ENCODE measurements at places on chromosomes 4 and X. TPM values are rescaled to one million over a fixed set of nuclear protein-coding genes. Genes with fewer than 3 reads are reported as not detected.

- no peak overlapping the region for H3K4me3 ChIP-seq
- H3K27ac ChIP-seq, result no peak overlapping the region
- no peaks in the 10 kb centered on the region for H3K4me1 ChIP-seq
- no peak for DNase-seq
Measured at GRCh38 chr4:160523231-160523630, 1420.4 kb downstream of the RAPGEF2 start.

DNA sequence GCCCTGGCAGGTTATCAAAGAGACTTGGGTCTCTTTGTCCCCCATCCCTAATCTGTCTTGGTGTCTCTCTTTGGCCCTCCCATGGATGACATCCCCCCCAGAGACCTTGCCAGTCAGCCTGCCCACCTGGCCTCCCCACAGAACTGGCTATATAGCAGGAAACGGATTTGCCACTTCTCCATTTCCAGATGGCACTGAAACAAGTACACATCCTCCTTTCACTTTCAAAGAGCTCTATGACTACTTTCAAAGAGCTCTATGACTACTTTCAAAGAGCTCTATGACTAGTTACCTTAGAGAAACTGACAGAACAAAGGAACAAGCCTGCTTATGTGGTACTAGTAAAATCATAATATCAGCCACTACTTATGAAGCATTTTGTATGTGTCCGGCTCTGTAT, 175.3 kb downstream of the MAML3 start:
- H3K36me3 ChIP-seq, result no peaks in the 10 kb centered on the region
- H3K27me3 ChIP-seq, result no peaks in the 10 kb centered on the region
- H3K4me1 ChIP-seq, result no peaks in the 10 kb centered on the region
- H3K4me3 ChIP-seq, result no peak overlapping the region

DNA sequence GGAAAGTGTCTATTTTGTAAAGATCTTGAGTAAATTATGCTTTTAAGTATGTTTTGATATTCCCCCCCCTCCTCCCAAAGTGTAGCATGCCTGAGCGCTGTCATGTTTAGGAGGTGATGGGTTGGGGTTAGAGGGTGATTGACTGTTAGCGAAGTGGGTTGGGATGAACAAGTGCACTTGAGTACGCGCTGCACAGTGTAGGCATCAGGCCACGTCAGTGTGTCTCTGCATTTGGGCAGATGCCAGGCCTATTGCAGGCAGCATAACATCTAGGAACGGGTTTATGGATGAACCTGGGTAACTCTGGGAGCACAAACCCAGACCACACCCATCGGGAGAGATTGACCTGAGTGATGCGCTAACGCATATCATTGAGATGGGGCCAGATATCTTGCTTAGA, 111.2 kb downstream of the TBL1X start:
- H3K27ac ChIP-seq, result no peak overlapping the region
- no peak overlapping the region for H3K4me3 ChIP-seq
- H3K27me3 ChIP-seq, result no peaks in the 10 kb centered on the region
- H3K36me3 ChIP-seq, result no peaks in the 10 kb centered on the region
- H3K4me1 ChIP-seq, result peaks cover 17% of the 10 kb centered on the region

DNA sequence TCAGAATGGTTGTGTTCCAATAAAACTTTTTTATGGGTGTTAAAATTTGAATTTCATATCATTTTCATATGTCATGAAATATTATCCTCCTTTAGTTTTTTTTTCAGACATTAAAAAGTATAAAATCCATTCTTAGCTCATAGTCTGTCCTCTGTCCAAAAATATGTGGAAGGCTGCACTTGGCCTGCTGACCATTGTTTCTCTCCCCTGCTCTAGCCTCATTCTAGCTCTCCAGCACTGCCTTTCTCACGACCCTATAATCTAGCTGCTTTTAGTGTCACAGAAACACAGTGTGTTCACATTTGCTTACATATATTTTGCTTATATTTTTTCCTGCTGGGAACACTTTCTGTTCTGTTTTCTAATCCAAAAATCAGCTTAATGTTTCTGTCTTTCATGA, 165.0 kb upstream of the ANK2 start:
- no peaks in the 10 kb centered on the region for H3K36me3 ChIP-seq
- no peak for DNase-seq
- no peak overlapping the region for H3K4me3 ChIP-seq
- H3K27ac ChIP-seq, result no peak overlapping the region
- H3K4me1 ChIP-seq, result no peaks in the 10 kb centered on the region
- no peaks in the 10 kb centered on the region for H3K27me3 ChIP-seq

DNA sequence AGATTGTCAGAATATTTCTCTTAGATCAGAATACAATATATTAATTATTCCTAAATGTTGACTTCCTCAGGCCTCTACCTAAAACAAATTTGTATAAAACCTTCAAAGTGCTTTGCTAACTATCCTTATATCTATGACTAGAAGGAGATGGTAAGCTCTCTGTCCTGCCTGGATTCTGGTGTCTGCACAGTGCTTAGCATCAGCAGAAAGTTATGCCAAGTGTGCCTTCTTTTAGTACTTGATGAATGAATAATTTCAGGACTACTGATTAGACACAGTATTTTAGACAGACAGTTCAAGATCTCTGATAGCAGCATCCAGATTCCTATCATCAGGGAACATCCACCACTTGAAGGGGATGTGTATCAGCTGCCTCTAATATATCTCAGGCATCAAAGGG, 242.4 kb upstream of the TLL1 start:
- no peak overlapping the region for H3K27ac ChIP-seq
- peaks cover 2% of the 10 kb centered on the region for H3K4me1 ChIP-seq
- H3K4me3 ChIP-seq, result no peak overlapping the region
- H3K27me3 ChIP-seq, result no peaks in the 10 kb centered on the region
- no peaks in the 10 kb centered on the region for H3K36me3 ChIP-seq
- DNase-seq, result no peak

- no peak overlapping the region for H3K4me3 ChIP-seq
- H3K4me1 ChIP-seq, result no peaks in the 10 kb centered on the region
- H3K27me3 ChIP-seq, result no peaks in the 10 kb centered on the region
- no peaks in the 10 kb centered on the region for H3K36me3 ChIP-seq
Measured at GRCh38 chr4:165369522-165369921, 9.3 kb upstream of the CPE start.

GRCh38 chr4:87881115-87881514, 48.3 kb downstream of the MEPE start:
- no peaks in the 10 kb centered on the region for H3K27me3 ChIP-seq
- no peaks in the 10 kb centered on the region for H3K4me1 ChIP-seq
- DNase-seq, result no peak
- no peak overlapping the region for H3K4me3 ChIP-seq
- no peaks in the 10 kb centered on the region for H3K36me3 ChIP-seq

Gene HERC5
- polyA plus RNA-seq, result 0.15 TPM

Gene IL1RAPL1
- 4.5 TPM for polyA plus RNA-seq
